Endothelial cell of umbilical vein (primary cell): ENCODE measurements at places on chromosomes 16 and 17.
A peak's percentile ranks its signal among the peaks of the same experiment; 100 is the strongest.

DNA sequence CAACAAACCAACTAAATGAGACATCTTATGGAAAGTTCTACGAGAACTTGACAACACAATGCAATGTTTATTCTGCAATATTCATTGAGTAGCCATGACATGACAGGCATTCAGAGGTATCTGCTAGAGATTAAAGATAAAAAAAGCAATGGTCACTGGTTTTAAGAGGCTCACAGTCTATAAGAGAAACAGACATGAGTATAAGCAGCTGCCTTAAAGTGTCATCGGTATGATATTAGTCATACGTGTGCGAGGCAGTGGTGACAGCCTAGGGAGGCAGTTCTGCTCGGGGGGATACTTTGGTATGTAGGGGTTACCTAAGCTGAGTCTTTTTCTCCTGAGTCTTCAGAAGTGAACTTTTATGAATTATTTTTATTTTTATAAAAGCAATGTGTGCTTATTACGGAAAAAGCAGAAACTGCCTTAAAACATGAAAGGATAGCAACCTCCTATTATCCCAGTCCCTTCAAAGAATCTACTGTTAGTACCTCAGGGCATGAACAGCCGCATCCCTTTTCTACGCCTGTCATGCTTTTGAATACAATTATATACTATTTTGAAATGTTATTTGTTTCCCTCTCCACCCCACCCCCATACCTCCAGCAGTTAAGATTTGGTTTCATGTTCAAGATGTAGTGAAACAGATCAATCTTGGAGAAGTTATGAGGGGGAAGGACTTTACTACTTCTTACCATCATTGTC is 7.7 kb downstream of the ST6GALNAC1 start:
- no peak for DNase-seq

- DNase-seq: no peak
These were observed 41.2 kb downstream of the HELZ start for GRCh38 chr17:67203818-67204217.

DNA sequence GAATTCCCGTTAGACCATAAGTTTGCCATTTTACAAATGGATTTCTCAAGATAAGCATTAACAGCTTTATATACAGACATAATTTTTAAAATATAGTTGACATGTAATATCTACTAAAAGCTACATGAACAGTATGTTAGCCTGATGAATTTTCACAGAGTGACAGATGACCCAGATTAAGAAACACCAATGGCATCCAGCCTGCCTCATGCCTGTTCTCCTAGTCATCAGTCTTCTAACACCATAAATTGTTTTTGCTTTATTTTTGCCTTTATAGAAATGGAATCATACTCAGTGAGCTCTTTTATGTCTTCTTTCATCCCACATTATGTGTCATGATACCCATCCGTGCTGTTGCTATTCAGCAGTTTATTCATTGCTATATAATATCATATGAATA is 80.0 kb downstream of the ATF7IP2 start:
- no peak for DNase-seq

DNA sequence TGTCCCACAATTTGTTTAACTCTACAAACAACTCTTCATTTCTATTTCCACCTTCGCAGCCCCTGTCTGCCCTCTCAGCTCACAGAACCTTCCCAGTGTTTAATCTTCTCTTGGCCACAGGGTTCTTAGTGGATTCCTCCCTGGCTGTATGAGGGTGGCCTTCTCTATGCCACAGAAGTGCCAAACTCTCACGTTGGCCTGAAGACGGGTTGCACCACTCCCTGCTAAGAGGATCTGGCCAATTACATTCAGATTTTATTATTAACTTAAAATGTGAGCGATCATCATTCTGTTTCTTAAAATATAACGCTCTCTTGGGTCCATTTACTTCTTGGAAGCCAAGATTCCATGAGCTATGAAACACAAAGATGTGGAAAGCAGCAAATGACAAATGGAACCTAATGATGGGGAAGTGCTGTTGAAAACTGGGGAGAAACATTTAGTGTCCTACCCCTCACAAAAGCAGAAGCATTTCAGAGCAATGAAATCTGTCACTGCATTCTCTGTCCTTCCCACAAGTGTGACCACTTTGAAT is 91.3 kb upstream of the NOG start:
- no peak for DNase-seq

DNA sequence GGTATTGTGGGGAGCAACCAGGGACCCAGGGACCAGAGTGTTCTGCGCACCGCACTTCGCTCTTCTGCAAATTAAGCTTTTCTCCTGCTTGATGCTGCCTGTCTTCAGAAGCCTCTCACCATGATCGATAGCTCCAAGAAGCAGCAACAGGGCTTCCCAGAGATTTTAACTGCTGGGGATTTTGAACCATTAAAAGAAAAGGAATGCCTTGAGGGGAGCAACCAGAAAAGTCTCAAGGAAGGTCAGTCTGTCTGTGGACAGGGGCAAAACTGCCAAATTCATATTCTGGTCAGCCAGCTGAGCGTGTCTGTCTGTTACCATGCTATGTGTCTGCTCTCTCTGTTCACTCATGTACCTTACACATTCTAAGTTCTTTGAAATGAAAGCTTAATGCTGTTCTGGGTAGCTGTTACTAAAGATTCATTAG is 115.7 kb downstream of the MRTFB start:
- peak; percentile 16 for DNase-seq

- no peak for DNase-seq
These were observed 6.4 kb downstream of the DOC2A start for GRCh38 chr16:30004424-30004776.

- no peak for DNase-seq
These were observed 824 bp upstream of the FBXL16 start for GRCh38 chr16:706189-707061.

GRCh38 chr16:17647879-17648872 is 177.4 kb upstream of the XYLT1 start:
- DNase-seq: no peak

DNA sequence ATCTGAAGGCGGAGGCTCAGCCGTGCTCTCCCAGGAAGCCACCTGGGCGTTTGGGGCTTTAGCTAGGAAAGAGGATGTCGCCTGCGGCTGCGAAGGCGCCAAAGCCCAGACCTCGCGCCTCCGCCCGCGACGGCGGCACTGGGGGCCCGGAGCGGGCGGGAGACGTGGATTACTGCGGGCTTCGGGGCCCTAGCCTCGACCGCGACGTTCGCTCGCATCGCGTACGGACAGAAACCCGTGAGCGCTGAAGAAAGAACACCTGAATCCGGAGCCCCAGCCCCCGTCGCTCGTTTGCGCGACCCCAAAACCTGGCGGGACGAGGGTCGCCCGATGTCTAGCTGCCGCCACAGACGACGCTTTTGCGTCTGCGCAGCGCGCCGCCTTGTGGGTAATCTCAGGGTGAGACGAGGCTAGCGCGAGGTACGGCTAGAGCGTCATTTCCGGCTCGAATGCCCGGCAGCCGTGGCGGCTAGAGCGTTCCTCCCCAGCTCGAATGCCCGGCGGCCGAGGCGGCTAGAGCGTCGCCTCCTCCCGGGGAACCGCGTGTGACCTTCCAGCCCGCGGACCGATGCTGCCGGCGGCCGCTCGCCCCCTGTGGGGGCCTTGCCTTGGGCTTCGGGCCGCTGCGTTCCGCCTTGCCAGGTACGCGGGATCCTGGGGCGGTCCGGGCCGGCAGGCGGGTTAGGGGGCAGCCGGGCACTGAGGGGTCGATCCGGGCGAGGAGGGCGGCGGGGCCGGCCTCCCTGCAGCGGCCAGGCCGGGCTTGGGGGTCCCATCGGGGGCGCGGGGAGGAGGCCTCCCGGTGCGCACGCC is at the start of gene MRPL12:
Gene MRPL12, plus strand, starts transcription at position 434 of the 813 bp plus-strand sequence. Its CDS starts 135 bp downstream, at position 569.
- peak; percentile 93 for DNase-seq

DNA sequence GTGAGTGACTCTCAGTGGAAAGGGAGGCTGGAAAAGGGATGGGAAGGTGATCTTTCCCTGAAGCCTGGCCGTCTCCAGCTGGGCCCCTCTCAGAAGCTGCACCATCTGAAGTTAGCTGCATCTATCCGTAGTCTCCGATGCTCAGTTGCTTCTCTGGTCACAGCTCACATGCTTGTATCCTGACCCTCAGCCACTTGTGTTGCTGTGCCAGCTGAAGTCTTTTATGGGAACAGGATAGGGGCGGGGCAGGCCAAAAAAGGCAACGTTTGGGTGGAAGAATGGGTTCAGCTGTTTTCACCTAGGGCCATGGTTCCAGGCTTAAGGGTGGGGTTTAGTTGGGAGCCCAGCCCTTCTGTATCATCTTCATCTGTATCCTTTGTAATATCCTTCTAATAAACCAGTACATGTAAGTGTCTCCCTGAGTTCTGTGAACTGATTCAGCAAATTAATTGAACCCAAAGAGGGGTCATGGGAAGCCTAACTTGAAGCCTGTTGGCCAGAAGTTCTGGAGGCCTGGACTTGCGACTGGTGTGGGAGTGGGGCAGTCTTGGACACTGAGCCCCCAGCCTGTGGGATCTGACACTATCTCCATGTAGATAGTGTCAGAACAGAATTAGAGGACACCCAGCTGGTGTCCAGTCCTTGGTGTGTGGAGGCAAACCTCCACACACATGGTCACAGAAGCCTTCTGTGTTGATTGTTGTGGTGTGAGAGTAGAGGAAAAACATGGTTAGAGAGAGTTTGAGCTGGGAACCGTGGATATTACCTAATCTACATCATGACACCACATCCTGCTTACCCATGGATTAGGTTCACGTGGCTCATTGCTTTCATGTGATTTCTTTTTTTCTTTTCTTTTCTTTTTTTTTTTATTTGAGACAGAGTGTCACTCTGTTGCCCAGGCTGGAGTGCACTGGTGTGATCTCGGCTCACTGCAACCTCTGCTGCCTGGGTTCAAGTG is 49.3 kb upstream of the FBXO47 start:
- DNase-seq: no peak

- no peak for DNase-seq
These were observed 22.7 kb upstream of the OR1F1 start for GRCh38 chr16:3165111-3165822.

DNA sequence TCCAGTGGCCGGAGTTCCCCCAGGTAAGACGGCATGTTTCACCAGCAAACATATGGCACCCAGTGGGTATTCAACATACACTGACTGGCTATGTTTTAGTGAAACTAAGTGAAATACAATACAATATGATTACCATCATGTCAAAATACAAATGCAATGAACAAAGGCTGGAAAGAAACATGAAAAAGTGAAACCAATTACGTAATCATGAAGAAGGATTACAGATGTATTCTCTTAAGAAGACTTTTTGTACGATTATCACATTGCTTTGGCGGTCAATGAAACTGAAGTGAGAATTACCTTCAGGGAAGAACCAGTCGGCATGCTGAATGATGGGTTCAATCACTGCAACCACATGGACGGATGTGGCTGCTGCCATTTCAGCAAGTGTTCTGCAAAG is 71.7 kb downstream of the ARHGAP17 start:
- DNase-seq: no peak

GRCh38 chr17:19727501-19728078 is 11.2 kb upstream of the SLC47A2 start:
- DNase-seq: peak; percentile 67

DNA sequence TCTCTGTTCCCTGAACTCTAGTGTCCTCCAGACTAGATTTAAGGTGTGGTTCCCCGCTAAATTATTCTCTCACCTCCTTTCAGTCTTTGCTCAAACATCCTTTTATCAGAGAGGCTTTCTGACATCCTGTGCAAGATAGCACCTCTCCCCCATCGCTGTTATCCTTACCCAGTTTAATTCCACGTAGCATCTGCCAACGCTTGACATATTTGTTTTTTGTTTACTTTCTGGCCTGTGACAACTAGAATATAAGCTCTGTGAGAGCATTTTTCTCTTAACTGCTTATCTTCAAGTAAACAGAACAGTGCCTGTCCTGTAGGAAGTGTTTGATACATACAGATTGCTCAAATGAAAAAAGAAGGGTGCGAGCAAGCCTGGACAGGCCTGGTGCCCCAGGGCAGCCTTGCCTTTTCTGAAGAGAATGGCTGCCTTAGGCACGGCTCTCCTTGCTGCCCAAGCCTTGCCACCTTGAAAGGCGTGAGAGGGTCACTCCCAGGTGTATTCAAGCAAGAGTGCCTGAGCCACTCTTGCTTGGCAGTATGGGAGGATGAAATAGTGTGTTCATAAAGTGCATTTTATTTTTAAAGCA is 9.7 kb downstream of the DYNLL2 start:
- DNase-seq: no peak

DNA sequence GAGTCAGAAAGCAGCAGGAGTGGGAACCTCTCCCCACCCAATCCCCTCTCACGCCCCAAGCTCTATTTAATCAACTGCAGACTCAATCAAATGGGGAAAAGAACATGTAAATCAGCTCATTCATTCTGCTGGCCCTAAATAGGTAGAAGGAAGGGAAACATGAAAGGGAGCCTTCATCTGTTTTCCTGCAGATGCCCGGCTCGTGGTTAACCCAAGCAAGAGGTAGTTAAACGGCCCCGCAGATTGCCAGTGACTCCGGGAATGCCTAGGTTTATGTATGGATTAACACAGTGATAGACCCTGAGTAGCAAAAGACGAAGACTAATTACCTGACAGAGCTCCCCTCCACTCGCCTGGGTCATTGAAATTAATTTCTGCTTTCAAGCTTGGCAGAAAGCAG is 542.0 kb downstream of the WWOX start:
- DNase-seq: no peak

- DNase-seq: no peak
These were observed 108.6 kb downstream of the XYLT1 start for GRCh38 chr16:17362183-17362582.

DNA sequence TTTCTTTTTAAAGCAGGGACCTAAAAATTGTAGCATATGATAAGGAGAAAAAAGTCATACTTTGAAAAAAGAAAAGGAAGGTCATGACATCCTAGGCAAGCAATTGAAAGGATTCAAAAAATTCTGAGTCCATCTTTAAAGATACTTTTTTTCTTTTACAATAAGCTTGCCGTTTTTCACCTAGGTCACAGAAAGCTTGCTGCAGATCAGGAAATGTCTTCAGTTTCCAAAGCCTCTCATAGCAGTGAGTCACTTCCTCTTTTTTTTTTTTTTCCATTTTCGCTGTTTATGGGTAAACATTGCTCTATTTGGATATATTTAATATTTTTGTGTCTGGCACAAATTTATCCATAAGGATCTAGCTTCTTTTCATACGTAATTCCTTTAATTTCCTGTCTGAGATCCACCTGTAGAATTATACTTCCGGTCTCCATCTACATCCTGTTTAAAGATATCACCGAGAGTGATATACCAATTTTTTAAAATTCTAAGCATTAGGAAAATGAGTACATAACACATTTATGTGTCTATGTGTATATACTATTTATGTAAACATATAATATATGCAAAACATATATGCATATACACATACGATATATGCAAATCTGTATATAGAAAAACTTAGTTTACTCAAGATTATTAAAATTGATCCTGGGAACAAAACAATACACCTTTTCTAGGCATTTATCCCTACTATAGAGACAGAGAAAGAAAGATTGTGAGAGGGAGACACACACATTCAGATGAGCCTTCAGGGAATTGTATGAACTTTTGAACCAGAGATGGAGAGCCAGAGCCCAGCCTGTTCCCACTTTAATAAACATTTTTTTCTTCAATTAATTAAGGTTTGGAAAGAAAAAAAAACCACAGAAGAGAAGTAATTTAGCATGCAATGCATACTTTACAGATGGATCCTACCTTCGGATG is 134.4 kb downstream of the SKAP1 start:
- DNase-seq: peak; percentile 76
